ENCODE measurements at places on chromosomes 4 and X. TPM values are rescaled to one million over a fixed set of nuclear protein-coding genes. Genes with fewer than 3 reads are reported as not detected.
A peak's percentile ranks its signal among the peaks of the same experiment; 100 is the strongest.

The TBX22 gene
- not detected for total RNA-seq

The TMPRSS11D gene
- not detected for total RNA-seq

DNA sequence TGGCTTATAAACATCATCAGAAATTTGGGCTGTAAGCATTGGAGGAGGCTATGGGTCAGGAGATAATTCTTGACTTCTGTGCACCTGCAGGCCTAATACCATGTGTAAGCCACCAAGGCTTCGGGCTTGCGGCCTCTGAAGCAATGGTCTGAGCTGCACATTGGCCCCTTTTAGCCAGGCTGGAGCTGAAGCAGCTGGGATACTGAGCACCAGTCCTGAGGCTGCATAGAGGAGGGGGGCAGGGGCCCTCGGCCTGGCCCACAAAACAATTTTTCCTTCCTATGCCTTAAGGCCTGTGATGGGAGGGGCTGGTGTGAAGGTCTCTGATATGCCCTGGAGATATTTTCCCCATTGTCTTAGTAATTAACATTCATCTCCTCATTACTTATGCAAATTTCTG lies 373.0 kb upstream of the HTR2C start:
- no peaks in the 10 kb centered on the region for H3K27me3 ChIP-seq
- no peak overlapping the region for H3K4me3 ChIP-seq
- DNase-seq, result no peak
- H3K36me3 ChIP-seq, result no peaks in the 10 kb centered on the region

The GABRG1 gene
- not detected for total RNA-seq

DNA sequence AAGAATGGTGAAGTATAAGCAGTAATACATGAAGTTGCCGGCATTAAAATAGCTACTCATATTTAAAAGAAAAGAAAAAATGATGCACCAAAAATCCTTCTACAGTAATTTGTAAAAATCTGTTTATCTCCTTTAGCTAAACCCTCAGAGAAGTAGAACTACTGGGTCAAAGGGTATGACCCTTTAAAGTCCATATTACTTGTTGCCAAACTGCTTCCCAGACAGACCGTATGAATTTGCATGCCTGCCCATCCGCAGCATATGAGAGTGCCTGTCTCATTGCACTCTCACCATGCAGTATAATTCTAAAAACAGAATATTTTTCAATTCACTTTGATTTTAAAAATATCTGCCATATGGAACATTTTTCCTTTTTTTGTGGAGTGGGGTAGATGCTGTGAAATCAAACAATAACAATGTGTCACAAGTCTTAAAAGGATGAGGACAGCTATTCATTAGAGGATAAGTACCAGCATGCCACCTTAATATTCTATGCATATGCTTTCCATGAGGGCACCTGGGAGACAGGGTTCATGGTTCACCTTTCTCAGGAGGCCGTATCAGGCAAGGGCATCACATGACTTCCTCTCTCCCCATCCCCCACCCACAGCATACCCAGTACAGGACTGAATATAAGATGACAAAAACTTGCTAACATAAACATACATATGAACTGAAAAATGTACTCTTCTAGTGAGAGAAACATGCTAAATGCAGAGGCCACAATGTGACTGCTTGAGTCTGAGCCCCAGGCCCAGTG lies 17.8 kb downstream of the ZDHHC9 start:
- H3K4me3 ChIP-seq, result no peak overlapping the region
- no peaks in the 10 kb centered on the region for H3K27me3 ChIP-seq
- peaks cover 12% of the 10 kb centered on the region for H3K36me3 ChIP-seq
- no peak overlapping the region for H3K27ac ChIP-seq

DNA sequence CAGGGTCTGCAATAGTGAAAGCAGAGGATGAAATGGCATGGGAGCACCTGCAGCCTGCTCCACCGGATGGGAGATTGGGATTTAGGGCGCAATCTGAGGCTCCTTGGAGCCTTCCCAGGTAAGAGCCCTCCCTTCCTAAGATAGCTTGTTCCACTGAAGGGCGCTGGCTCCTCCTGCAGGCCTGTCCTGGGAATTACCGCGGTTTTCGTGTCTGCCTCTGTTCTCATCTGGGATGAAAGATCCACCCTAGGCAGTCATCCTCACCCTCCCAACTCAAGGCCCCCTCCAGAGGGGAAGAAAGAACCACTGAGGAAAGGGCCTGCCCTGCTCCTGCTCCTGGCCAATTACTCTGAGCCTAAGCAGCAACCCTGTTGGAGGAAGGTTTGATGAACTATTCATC lies 547.5 kb downstream of the SMARCA1 start:
- no peak overlapping the region for H3K4me3 ChIP-seq
- no peak overlapping the region for H3K27ac ChIP-seq
- DNase-seq, result peak; percentile 19
- H3K4me1 ChIP-seq, result no peaks in the 10 kb centered on the region
- no peaks in the 10 kb centered on the region for H3K36me3 ChIP-seq

DNA sequence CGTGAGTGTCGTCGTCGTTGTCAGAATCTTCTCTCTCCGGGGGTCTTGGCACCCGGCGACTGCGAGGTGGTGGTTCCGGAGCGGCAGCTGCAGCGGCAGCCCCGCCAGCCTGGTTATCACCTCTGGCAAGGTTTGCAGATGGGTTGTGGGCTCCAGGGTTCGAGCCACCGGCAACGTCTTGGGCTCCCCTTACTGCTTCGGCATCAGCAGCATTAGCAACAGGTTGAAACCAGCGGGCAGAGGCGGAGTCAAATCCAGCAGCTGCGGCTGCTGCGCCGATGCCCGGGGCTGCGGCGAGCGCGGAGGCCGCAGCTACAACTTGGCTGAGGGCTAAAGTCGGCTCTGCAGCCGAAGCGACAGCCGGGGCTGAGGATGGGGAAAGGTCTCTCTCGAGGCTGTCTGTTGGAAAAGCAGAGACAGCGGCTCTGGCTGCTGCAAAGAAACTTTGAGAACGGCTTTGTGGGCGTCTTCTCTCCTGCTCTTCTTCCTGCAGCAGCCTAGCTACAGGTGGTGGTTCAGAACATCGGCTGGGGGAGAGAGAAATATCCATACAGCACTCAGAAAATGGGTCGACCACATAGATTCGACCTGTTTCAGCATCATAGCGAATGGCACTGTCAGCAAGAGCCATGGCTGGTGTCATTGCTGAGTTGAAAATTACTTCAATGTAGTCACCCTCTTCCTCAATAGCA lies 3.6 kb downstream of the IRS4 start:
- no peak overlapping the region for H3K4me3 ChIP-seq
- H3K4me1 ChIP-seq, result no peaks in the 10 kb centered on the region
- no peak overlapping the region for H3K27ac ChIP-seq
- peaks cover 27% of the 10 kb centered on the region for H3K27me3 ChIP-seq

The ARX gene
- total RNA-seq, result not detected

DNA sequence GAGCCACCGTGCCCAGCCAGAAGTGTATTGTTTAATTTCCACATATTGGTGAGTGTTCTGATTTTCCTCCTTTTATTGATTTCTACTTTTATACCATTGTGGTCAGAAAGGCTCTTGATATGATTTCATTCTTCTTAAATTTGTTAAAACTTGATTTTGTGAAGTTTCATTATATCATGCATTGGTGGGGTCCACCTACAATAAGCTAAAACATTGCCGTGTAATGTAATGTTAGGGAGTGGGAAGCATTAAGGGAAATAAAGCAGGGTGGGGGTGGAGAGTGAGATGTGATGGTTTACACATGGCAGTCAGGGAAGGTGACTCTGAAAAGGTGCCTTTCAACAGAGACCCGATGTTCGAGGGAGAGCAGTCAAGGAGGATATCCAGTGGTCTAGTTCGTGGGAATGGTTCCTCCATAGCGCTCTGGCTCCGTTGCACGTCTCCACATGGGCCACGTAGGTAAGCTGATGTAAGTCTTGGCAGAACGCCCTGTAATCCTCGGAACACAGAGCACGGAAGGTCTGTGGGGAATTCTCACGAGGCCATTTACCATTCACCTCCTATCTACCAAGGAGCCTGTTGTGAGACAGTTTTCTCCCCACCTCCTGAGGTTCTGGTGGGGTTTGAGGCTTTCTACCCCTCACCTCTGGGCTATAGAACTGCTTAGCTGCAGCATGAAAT lies 7.7 kb upstream of the WDR13 start:
- no peak for DNase-seq
- H3K36me3 ChIP-seq, result no peaks in the 10 kb centered on the region
- H3K27me3 ChIP-seq, result no peaks in the 10 kb centered on the region
- H3K4me1 ChIP-seq, result no peaks in the 10 kb centered on the region

DNA sequence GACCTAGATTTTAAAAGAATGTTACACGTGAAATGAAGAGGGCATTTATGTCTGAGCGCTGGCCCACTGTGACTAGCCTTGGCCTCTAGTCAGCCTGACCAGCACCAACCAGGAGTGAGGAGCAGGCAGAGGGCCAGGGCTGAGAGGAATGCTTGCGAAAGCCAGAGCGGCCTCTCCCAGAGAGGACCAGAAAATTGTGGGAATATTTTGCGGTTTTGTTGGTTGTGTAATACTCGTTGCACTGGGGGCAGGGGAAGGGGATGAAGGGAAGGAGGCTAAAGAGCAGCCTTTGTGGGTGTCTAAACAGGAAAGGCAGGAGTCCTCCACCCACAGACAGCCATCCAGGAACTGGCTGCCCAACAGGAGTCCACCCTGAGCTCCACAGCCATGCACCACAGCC lies 3.8 kb downstream of the GABRE start:
- H3K4me3 ChIP-seq, result no peak overlapping the region
- peaks cover 12% of the 10 kb centered on the region for H3K27me3 ChIP-seq
- H3K27ac ChIP-seq, result no peak overlapping the region

GRCh38 chrX:120274958-120275357 lies 24.3 kb downstream of the ZBTB33 start:
- peaks cover 4% of the 10 kb centered on the region for H3K27me3 ChIP-seq
- H3K4me1 ChIP-seq, result peaks cover under 1% of the 10 kb centered on the region
- H3K36me3 ChIP-seq, result no peaks in the 10 kb centered on the region

DNA sequence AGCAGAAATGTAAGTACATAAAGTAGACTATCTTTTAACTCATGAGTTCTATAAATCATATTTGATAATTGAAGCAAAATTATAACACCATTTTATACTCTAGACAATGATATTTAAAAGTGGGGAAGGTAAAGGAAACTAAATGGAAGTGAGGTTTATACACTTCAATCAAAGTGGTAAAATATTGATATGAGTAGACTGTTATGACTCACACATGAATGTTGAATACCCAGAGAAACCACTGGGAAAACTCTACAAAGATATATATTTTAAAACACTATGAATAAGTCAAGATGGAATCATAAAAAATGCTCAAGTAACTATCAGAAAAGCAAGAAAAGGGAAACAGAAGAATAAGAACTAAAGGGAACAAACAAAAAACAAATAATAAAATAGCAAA lies 8.4 kb downstream of the VSIG1 start:
- H3K4me1 ChIP-seq, result peaks cover 10% of the 10 kb centered on the region
- H3K27ac ChIP-seq, result no peak overlapping the region
- no peak for DNase-seq
- H3K4me3 ChIP-seq, result no peak overlapping the region
- H3K36me3 ChIP-seq, result no peaks in the 10 kb centered on the region

Data from activated CD8-positive, alpha-beta T cell treated with anti-CD3 and anti-CD28 coated beads for 36 hours (primary cell).